Occipital lobe (tissue), 3 donors: ENCODE measurements at places on chromosomes 3 and 15. TPM values are rescaled to one million over a fixed set of nuclear protein-coding genes. Genes with fewer than 3 reads are reported as not detected.

Gene ASB7
- total RNA-seq: 21.5 TPM

DNA sequence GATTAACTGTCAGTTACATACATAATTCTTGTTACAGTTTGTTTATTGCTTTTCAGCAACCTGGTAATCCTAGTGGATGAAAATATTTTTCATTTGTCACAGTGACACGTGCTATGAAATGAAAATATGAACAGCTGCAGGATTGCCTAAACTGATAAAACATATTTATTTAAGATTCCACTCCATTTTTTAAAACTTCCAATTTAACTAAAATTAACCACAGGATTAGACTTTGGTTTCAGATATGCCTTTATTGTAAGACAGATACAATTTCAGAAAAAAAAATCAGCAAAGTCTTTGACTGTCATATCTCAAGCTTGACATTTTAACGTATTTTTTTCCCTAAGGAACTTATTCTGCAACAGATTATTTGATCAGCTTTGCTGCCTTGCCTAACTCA lies 550.7 kb downstream of the ROBO1 start:
- DNase-seq: no peak

DNA sequence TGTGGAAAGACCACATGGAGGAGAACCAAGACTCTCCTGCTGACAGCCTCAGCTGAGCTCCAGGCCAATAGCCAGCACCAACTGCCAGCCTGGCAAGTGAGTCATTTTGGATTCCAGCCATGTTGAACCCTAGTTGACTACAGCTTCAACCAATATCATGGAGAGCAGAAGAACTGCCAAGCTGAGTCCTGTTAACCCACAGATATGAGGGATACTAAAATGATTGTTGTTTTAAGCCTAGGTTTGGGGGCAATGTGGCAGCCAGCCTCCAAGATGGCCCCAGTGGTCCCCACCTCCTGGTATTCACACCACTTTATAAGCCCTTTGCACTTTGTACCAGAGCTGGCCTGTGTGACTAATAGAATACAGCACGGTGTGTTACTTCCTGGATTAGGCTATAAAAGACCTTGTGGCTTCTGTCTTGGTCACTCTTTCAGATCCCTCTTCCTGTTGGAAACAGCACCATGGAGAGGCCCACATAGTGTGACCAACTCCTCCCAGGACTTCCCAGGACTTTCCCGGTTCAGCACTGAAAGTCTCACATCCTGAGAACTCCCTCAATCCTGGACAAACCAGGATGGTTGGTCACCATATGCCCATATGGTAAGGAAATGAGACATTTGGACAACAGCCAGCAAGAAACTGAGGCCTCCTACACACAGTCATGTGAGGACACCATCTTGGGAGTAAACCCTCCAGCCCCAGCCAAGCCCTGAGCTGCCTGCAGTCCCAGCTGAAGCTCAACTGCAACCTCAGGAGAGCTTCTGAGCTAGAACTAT lies 32.4 kb upstream of the CDV3 start:
- DNase-seq: no peak

DNA sequence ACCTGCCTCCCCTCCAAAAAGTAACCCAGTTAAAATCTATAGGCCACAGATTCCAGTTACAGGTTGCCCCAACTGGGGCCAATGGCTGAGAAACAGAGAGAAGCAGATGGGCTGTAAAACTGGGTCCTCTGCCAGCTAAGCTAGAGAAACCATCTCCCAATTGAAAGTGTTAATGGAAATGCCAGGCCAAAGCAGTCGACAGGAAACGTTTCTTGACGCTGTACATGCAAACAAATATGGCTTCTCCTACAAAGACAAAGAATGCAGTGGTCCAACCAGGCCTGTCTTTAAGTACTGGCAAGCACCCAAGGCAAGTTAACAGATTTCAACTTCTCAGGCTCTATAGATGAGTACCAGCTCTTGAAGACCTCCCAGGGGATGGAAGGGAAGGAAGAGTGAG lies 71.3 kb downstream of the MAGI1 start:
- DNase-seq: no peak

Gene CHRM5
- 0.47 TPM for total RNA-seq

Gene IGSF10
- total RNA-seq: 0.31 TPM

DNA sequence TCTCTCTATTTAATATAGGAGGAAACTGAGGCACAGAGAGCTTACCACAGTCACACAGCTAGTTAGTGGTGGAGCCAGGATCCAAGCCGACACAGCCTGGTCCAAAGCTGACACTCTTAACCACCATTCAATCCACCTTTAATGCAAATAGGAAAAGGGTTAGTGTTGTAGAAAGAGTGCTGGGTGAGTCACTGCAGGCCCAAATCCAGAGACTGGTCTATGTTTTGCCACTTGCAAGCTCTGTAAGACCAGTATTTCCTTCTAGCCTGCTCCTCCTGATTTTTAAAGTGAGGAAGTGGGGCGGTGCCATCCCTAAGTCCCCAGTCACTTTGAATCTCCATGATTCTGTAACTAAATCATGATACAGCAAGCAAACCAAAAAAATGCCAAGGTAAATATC lies 111.0 kb downstream of the MECOM start:
- no peak for DNase-seq

DNA sequence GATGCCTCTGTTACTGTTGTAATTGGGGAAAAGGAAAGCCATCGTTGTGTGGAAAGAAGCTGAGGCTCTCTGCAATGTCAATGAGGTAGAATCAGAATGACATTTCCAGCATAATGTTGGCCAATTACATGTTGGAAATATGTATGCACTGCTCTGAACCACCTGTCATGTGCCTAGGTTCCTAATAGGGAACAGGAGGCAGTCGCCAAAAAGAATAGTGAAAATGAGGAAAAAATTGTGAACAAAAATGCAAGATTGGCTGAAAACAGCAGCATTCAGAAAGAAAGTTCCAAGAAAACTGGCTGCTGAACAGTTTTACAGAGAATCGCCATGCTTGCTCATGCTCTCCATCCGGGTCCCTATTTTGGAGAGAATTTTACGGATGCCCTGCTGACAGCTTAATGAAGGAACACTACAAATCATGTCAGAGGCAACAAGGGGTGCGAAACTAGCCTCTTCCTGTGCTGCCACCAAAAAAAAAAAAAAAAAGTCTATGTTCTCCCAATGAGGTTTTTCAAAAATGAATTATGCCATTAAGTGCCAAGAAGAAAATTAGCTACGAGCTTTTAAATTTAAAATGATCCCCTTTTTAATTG lies 305.9 kb upstream of the ARRDC4 start:
- no peak for DNase-seq

Gene SLC22A13
- 0.94 TPM for total RNA-seq

GRCh38 chr3:138284957-138285477 lies 44.6 kb downstream of the NME9 start:
- no peak for DNase-seq

DNA sequence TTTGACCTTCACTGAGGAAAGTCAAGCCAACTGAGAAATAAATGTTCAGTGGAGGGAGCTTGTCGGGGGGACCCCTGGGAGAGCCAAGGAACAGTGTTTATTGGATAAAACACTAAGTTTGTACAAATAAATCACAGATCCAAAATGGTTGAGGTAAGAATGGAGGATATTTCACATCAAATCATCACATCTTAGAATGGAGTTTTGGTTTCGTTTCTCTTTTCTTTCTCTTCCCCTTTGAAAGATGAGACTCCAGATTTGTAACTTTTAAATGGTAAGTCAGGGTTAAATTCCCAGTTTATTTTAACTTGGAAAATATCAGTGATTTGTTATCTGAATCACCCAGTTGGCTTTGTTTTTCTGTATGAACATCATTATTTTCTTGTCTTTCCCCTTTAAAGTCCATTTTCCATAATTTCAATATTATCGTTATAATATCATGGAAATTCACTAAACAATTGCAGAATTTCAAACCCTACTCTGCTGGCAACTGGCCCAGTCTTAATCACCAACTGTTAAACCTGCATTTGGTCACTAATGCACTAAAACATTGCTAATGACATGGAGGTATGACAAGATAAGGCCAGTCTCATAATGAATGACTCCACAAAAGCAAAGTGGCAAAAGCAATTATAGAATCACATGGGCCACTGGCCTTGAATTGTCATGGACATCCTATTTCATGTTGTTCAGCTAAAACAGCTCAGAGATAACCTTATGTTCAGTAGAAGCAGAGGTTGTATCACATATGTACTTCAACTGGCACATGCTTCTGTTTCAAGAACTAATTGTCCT lies 295.1 kb downstream of the SHOX2 start:
- no peak for DNase-seq

DNA sequence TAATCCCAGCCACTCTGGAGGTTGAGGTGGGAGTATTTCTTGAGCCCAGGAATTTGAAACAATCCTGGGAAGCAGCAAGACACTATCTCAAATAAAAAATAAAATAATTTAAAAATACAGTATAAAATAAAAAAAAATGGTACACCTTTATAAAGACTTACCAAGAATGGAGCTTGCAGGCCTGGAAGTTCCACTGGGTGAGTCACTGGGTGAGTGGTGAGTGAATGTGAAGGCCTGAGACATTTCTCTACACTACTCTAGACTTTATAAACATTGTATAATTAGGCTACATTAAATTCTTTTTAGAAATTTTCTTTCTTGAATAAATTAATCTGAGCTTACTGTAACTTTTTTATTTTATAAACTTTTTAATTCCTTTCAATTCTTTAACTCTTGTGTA lies 609.1 kb upstream of the BCHE start:
- no peak for DNase-seq

GRCh38 chr3:22526266-22526837 lies 676.8 kb upstream of the UBE2E2 start:
- no peak for DNase-seq

GRCh38 chr3:37147666-37148065 lies 26.7 kb downstream of the LRRFIP2 start:
- no peak for DNase-seq

Gene TMEM40
- total RNA-seq: not detected

Gene ZPLD1
- not detected for total RNA-seq

Gene RLBP1
- total RNA-seq: 2.3 TPM

DNA sequence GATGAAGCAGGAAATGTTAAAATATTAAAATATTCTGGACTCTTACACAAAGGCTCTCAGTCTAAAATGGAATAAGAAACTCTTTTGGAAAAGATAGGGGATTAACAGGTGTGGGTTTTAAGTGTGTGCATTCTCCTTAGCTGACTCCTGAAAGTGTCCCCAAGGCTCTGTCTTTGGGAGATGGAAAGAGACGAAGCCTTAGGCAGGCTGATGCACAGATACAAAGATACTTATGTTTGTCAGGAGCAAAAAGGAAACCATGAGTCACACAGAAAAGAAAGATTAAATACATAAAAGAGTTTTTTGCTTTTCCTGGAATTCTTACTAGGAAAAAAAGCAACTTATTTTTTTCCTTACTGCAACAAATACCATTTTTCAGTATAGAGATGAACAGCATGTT lies 23.8 kb upstream of the ABI3BP start:
- no peak for DNase-seq

GRCh38 chr3:190077395-190078045 lies 43.2 kb downstream of the P3H2 start:
- no peak for DNase-seq

DNA sequence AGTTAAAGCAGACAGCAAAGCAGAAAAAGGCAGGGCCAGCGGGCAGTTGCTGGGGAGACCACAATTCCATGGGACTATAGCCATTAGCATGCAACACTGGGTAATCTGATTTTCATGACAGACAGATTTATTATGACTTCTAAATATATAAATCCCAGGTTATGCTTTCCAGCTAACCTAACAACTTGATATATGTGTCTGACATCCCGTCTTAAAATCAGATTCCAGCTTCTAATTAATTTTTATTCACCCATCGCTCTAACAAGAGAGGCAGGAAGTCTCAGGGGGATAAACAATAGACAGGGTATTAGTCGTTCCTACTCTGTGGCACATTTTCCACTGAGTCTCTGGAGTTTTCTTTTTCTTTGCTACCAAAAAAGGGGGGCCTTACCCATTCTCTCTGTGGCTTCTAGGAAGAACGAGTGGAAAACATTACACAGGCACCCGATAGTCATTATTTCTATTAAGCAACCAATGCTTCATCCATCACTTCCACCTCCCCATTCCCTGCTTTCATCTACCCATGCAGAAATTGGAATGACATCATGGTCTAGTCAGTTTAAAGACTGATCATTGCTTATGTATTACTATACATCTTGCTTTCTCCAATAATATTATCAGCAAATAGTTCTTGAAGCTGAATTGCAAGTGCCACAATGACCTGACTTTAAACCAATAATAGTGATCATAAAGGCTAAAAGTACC lies 173.1 kb downstream of the FHIT start:
- no peak for DNase-seq

Gene TUSC7
- total RNA-seq: not detected

- no peak for DNase-seq
Measured at GRCh38 chr3:64548200-64548889, 139.5 kb downstream of the ADAMTS9 start.

GRCh38 chr15:41994772-41995475 lies 22.6 kb upstream of the EHD4 start:
- no peak for DNase-seq
